ENCODE measurements at places on chromosomes 2 and 18.

DNA sequence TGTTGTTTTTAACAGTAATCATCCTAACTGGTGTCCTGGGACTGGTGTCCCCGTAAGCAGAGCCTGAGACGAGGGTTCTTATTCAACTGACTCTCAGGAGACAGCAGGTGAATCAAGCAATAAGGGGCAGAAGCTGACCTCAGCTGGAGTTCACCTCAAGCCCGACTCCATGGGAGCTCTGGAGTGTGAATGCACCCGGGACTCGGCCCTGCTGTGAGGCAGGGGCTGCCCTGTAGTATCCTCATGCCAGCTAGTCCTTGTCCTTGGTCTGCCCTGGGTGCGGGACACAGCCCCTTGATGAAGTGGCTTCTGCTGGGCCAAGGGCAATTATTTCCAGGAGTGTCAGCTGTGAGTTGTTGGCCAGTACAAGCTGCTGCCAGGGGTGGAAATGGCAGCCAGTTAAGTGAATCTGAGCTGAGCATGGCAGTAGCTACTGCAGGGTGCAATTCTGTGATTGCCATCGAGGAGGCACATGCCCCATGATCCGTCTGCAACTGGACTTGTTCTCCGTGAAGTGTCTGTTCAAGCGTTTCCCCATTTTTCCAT lies 54.9 kb upstream of the OTOS start:
- no peak for DNase-seq

DNA sequence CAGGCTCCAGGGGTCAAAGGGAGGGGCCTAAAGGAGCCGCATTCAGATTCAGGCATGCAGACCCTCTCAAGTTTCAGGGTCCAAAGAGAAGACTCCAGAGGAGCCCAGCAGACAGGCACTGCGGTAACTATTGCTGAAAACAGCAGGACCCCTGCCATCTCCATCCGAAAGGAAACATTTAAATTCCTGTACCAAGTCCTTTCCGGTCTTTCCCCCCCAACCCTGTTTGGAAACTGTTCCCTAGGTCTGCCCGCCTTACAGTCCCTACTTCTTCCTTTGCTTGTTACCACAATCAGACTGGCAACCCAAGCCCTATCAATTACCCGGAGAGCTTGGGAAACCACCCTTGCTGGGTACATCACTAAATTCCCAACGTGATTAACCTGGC lies 82.0 kb downstream of the DNMT3A start:
- no peak for DNase-seq

GRCh38 chr2:20143263-20143662 lies 81.7 kb downstream of the SDC1 start:
- no peak for DNase-seq

- DNase-seq = no peak
These were observed 20.2 kb downstream of the PSTPIP2 start for GRCh38 chr18:46051731-46052461.

- DNase-seq = no peak
These were observed 31.7 kb upstream of the DYNC1I2 start for GRCh38 chr2:171655586-171655985.

GRCh38 chr2:159960414-159960813 lies 102.0 kb downstream of the PLA2R1 start:
- peak; percentile 9 for DNase-seq

- no peak for DNase-seq
These were observed 285.4 kb downstream of the ZNF521 start for GRCh38 chr18:25066516-25066915.

DNA sequence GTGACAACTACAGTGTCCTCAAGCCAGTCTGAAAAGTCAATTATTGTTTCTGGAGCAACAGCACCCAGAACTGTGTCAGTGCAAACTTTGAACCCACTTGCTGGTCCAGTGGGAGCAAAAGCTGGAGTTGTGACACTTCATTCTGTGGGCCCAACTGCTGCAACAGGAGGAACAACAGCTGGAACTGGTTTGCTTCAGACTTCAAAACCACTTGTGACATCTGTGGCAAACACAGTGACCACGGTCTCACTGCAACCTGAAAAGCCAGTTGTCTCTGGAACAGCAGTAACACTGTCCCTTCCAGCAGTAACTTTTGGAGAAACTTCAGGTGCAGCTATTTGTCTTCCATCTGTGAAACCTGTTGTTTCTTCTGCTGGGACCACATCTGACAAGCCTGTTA lies 59.8 kb downstream of the TAF4B start:
- DNase-seq = no peak

DNA sequence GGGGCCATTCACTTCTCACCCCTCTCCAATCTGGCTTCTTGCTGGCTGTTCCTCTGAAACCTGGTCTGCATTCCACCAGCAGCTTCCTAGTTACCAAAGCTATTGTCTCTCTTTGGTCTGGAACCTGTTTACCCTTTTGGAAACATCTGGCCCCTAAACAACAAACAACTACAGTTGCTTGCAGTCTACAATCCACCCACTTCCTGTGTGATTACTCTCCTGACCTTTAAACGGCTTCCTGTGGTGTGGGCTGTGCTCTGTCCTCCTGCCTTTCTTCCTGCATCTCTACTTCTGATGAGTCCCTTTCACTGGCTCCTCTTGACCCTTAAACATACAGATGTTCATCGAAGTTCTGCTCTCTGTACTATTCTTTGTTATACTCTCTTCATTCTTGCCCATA lies 303.8 kb downstream of the TDRD15 start:
- DNase-seq = no peak

- no peak for DNase-seq
These were observed 104.7 kb upstream of the SLC66A3 start for GRCh38 chr2:11050565-11050964.

GRCh38 chr2:9837451-9837850 lies 5.8 kb upstream of the TAF1B start:
- DNase-seq = no peak

GRCh38 chr2:67669766-67670165 lies 272.6 kb downstream of the ETAA1 start:
- DNase-seq = no peak

DNA sequence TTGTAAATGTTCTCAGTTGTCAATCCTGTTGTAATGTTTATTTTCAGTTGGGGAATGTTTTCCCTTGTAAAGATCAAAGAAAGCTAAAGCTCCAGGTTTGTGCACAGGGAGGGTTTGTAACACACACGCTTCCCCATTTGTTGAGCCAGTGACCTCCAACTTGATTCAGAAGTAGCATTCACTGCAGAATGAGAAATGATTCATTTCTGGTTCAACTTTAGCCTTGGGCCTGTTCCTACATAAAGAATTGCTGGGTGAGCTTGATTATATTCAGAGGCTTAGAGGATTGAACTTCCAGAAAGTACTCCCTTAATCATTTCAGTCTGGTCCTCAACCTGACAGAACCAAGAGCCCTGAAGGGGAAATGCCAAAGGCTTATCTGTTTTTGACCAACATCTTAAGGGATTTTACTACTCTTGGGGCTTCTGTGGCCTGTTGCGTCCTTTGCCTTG lies 70.6 kb upstream of the CAVIN2 start:
- DNase-seq = no peak

- DNase-seq = no peak
These were observed 20.7 kb downstream of the FARP2 start for GRCh38 chr2:241376808-241377207.

- DNase-seq = no peak
These were observed 87.1 kb upstream of the TFCP2L1 start for GRCh38 chr2:121372082-121372481.

DNA sequence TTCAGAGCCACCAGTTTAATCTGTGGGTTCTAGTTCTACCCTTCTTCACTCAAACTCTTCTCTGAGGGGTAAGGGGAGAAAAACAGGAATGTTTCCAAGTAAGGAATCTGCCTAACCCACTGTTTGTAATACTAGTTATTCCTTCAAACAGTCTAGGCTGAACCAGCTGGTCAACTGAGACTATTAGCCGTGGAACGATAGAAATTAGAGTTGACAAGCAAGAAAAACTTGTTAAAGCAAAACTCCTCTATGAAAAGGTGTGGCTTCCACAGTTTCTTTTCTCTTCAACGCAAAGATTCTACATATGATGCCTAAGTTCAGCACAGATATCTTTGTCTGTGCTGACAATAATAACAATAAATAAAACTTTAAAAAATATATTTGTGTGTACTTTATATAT lies 11.5 kb downstream of the PAIP2B start:
- DNase-seq = no peak

DNA sequence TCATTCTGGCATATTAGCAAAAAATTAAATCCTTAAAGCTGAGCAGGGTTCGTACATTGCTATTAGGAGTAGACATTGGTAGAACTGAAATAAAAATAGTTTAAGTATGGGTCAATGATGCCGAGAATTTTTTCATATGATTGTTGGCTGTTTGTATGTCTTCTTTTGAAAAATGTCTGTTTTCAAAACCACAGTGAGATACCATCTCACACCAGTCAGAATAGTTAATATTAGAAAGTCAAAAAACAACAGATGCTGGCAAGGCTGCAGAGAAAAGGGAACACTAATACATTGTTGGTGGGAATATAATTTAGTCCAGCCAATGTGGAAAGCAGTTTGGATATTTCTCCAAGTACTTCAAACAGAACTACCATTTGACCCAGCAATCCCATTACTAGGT lies 410.8 kb upstream of the TRIB2 start:
- no peak for DNase-seq

- DNase-seq = no peak
These were observed 376.4 kb downstream of the INSIG2 start for GRCh38 chr2:118464546-118465265.

DNA sequence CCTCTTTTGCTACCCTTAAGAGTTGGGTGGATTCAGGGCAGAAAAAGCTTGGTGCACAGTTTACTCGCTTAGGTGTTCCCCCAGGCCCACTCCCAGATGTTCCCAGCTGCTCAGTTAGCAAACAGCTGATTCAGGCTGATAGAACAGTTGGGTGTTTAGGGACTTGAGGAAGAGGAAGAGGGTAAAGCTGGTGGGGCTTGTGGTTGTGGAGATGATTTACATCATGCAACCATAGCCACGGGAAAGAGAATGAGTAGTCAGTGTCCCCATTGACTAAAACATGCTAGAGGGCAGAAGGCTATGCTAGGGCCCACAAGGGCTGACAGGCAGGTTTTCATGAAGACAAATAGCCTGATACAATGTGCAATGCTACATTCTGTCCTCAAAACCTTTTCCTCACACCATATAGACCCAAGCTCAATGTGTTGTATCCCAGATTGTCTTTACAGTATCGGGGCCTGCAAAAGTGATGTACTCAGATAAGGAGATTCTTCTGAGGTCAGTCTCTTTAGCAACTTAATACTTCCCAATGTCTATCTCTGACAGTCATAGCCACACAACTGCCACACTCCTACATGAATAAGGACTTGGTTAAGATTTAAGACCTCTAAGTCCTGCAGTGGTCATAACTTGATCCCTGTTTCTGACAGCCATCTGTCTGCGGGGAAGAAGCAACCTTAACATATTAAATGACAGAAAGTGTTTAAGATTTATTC lies 15.6 kb downstream of the COLEC12 start:
- DNase-seq = no peak

GRCh38 chr2:9535177-9535576 lies 20.5 kb downstream of the ADAM17 start:
- no peak for DNase-seq

- DNase-seq = no peak
These were observed 27.2 kb downstream of the ALPK2 start for GRCh38 chr18:58601468-58602266.

DNA sequence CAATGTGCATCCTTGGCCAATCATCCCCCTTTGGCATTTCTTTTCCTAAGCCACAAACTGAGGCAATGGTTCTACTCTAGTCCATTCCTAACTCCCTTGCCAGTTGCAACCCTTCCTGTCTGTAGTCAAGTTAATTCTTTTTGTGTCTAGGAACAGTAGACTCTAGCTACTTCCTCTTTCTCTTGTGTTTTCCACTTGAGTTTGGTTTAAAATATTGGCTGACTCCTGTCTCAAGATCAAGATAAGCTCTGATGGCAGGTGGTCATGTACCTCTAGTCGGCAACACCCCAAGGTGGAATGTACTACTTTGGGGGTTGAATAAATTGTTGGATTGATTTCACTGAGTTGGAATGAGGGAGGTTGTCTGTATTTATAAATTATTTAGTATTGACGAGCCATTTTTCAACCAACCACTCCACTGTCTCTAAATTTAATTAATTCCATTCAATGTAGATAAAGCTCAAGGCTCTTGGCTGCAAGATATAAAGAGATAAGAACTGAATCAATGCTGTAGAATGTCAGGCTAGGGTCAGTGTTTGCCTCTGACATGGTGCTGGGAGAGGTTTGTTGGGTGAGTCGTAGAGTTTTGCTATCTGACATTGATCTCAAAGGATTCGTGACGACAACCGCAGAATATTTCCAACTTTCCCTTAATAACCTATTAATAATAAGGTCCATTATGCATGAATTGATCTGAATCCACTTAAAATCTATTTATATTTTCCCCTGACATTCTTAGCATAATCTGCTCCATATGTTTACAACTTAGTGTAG lies 188.7 kb upstream of the APCDD1 start:
- no peak for DNase-seq

DNA sequence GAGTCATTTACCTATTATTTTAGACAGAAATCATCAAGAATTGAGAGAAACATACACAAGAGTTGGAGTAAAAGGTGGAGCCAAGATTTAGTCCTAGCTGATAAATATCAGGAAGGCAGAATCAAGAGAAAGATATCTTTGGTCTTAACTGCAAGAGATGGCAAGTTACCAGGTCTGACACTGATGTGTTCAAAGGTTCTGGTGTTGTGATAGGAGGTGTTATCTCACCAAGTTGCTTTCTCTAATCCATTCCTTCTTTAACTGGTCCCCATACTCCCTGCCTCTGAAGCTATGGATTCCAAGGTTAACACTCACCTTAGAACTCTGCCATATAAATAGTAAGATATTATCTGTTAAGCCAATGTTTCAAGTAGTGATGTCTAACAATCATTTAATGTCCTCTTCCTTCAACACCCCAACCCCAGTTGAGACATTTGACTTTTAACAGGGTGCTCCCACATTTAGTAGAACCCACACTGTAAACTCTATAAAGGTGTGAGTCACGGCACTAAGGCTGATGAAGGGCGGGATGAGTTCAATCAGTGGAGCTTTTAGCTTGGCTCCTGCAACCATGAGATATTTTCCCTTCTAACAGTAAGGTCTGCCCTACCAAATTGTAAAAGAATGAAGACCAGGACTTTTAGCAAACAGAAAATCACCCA lies 333.7 kb downstream of the RND3 start:
- no peak for DNase-seq

DNA sequence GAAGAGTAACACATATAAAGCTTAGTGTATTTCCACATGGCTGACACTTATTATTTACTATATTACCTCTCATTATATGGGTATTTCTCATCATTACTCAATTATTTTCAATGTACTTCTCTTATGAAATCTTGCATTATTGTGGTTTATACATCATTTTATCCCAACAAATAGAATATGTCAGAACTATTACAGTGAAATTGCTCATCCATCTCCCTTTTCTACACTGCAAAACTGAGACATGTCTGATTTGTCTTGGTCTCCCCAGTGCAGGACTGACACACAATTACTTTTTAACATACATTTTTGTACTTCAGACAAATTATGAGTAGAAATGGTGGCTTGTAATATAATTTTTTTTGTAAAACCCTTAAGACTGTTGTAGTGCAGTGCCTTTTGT lies 600.9 kb downstream of the PLCL1 start:
- no peak for DNase-seq

All from stimulated activated CD4-positive, alpha-beta T cell treated with anti-CD3 and anti-CD28 coated beads, Interleukin-15, amount 100 ng/mL, for 24 hours (primary cell).